CD4-positive, alpha-beta T cell treated with Interleukin-17A for 1 hour (primary cell): ENCODE measurements at places on chromosomes 11 and 22.

- no peak for DNase-seq
Observed at GRCh38 chr11:34343153-34343552, 14.7 kb downstream of the ABTB2 start.

DNA sequence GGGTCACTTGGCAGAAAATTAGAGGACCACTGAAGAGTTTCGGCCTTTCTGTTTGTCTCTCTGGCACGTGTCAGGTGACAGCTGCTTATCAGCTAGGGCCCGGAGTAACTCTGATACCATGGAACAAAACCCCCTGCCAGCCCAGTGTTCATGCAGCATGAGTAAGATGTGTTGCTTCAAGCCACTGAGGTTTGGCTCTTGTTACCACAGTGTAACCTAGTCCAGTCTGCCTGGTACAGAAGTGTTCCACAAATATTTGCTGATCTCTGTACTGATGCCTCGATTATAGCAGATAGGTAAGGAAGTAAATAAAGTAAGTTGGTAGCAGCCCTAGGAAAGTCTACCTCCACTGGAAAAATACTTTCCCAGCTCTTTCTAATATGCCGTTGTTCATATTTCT, 20.5 kb upstream of the ETS1 start:
- no peak for DNase-seq

- DNase-seq = no peak
Observed at GRCh38 chr11:79117488-79117887, 323.3 kb downstream of the TENM4 start.

DNA sequence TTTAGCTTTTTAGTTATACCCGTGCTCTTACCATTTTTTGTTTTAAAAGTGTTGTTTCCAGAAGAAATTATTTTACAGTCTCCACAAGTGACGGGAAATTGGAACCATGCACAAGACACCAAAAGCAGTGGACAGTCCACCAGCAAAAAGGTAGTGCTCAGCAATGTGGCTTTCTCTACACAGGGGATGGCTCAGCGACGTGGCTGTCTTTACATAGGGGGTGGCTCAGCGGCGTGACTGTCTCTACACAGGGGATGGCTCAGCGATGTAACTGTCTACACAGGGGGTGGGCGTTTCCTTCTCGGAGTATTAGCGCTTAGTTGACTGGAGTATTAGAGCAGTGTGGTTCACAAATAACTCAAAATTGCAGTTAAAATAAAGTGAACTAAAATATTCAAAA, 36.0 kb upstream of the PANX2 start:
- DNase-seq = no peak

DNA sequence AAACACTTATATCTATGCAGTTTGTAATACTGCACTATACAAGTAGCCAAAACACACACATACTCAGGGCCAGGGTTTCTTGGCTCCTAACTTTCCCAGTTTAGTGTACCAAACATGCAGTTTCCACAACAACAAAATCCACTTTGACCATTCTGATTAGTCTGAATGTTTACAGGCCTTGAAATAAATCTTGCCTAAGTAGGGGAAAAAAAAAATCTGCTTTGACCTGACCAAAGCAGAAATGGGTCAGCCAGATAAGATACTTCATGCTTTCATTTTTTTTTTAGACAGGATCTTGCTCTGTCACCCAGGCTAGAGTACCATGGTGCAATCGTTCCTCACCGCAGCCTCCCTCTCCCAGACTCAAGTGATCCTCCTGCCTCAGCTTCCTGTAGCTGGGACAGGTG, 10.1 kb downstream of the PRR14L start:
- DNase-seq = no peak

DNA sequence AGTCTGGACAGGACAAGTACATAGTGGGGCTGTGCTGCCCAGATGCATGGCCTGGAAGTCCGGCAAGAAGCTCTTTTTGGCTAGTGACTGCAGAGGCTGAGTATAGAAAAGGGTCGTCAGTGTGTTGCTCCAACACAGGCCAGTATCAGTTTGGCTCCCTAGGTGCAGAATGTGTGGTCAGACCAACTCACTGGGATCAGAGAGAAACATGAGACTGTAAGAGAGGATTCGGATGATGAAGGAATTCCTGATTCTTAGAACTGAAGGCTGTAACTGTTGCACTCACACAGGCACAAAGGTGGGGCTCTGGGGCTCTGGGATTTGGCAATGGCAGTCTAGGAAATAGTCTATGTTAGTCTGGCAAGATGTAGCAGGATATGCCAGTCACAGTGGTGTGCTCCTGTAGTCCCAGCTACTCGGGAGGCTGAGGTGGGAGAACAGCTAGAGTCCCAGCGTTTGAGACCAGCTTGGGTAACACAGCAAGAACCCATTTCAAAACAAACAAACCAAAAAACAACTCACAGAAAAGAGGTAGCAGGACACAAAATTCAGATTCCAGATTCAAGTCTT, 11.1 kb upstream of the UPB1 start:
- DNase-seq = no peak

DNA sequence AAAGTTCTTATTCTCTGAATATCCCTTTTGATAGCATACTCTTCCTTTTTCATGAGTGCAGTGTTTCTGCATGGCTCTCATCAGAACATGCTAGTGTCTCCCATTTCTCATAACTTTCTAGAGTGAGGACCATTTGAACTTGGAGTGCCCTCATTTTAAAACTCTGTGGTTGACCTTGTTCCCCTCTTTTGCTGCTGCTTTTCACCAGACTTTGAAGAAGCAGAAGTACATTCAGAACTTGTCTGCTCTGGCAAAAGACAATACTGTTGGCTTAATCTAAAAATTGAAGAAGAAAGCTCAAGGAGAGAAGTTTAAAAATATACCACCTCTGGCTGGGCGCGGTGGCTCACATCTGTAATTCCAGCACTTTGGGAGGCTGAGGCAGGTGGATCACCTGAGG, 35.0 kb downstream of the PPARA start:
- DNase-seq = no peak

DNA sequence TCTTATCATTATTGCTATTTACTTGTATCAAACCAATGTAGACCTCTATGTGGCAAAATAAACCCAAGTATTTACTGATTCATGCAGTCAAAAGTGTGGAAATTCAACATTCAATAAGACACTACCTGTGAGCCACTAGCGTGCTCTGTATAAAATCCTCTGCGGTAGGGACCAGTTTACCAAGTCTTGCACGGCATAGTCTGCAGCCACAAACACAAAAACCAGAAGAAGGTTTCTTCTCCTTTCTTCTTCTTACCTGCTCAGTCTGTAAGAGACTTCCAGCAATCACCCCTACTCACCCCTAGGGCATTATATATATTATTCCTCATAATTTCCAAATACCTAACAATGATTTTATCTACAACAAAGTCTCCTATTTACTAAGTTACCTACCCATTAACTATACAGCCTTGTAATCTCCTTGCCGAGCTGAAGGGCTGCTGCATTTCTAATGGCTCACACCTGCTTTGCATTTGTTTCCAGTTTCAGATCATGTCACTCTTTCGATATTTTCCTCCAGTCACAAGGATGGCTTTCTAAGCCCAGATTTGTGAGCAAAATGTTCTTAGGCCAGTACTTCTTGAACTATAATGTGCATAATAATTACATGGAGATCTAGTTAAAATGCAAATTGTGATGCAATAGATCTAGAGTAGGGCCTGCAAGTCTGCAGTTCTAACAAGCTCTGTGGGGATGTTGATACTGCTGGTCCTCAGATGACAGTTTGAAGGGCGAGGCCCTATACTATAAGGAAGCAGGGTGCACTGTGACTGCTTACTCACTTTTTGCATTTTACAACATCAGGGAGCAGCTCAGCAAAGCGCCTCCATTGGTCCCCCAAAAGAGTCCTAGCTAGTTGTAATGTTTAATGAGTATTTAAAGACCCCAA, 191.9 kb upstream of the DDI1 start:
- DNase-seq = no peak

GRCh38 chr11:68146010-68146540, 24.9 kb upstream of the CHKA start:
- no peak for DNase-seq

DNA sequence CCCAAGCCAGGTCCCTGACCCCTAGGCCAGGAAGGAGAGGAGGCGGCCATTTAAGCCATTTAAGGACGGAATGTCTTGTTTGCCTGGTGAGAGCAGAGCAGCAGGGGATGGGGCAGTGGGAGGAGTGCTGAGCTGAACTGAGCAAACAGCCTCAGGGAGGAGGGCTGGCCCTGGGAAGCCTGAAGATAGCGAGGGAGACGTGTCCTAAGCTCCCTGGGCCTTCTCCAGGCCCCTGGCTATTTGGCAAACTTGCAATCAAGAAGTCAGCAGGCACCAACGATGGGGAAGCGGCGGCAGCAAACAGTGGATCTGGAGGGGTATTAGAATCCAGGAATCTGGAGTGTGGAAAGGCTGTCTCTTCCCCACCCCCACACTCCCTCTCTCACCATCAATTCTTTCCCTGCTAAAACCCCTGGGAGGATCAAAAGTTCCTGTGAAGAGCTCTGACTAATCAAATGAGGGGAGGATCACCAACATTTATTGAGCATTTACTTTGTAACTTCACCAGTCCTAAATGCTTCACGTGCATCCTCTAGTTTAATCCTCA, 8.8 kb downstream of the BCL9L start:
- DNase-seq = no peak

DNA sequence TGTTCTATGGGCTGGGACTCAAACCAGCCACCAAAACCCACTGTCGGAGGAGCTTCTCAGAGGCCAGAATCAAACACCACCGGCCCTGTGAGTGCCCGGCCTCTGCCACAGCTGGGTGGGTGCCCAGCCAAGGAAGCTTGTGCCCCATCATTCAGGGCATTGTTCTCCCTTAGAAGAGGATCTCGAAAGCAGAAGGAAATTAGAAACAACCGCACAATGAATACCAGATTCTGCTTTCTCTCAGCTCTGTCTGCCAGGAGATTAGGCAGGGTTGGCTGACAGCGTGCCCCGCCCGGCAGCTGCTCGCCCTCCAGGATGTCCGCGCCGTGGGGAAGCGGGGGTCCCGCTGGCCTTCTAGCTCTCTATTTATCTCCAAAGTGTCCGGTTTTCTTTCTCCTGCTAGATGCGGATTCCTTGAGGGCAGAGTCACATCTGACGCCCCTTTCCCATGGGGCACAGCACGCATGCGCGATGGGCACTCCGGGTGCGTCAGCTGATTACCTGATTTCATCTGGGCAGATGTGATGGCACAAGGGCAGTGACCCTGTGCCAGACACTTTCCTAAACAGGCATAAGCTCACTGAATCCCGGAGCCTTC, 25.5 kb downstream of the SCGB1A1 start:
- DNase-seq = no peak

DNA sequence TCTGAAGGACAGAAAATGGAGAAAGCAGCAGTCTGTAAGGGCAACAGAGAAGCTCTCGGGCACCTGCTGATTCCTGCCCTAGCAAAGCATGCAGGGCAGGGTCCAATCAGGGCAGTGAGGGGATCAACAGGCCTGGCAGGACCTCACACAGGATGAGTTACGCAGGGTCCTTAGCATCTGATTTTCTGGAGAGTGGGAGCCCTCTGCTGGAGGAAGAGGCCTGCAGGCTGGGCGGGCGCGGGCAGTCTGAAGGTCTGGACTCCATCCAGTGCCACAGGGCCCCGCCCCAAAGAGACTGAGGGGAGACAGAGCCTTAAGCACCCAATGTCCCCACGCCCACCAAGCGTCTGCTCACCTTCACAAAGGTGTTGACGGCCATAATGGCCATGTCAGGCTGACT, 28.9 kb downstream of the AP1B1 start:
- no peak for DNase-seq

- no peak for DNase-seq
Observed at GRCh38 chr11:20042045-20042639, 118.1 kb downstream of the DBX1 start.

DNA sequence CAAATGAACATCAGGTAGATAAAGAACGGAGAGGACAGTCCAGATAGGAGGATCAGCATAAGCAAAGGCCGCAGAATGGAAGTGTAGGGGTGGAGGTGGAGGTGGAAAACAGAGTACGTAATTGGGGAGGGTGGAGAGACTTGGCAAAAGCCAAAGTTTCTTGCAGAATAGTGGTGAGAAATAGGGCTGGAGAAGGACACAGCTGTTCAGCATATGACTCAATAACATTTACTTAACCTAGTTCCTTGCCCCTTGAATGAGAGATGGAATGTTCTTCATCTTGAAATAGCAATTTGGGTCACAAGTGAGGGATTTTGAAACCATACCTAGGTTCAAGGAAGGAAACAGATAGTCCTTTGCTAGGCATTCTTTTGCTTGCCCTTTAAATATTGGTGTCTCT, 235.9 kb upstream of the ARHGAP20 start:
- DNase-seq = no peak

GRCh38 chr11:125942771-125943428, 2.9 kb upstream of the VSIG10L2 start:
- DNase-seq = no peak

- DNase-seq = no peak
Observed at GRCh38 chr11:17894929-17895658, 117.8 kb downstream of the SERGEF start.

GRCh38 chr22:37176464-37177061, 11.5 kb downstream of the C1QTNF6 start:
- DNase-seq = no peak

DNA sequence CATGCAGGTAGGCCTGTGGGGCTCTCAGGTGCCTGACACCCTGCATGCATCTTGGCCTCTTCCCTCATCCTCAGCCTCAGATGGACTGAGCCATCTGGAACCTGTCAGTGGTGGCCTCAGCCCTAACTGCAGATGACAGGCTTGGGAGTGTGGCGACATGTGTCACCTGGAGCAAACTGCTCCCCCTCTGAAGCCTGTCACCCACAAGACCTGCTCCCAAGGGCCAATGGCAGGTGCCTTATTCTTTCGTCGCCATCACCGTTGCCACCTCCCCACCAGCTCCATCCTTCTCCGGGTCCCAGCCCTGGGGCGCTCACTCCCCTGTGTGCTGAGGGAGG, 3.6 kb upstream of the SEPTIN5 start:
- no peak for DNase-seq

- DNase-seq = no peak
Observed at GRCh38 chr22:24975813-24976341, 23.4 kb downstream of the KIAA1671 start.

DNA sequence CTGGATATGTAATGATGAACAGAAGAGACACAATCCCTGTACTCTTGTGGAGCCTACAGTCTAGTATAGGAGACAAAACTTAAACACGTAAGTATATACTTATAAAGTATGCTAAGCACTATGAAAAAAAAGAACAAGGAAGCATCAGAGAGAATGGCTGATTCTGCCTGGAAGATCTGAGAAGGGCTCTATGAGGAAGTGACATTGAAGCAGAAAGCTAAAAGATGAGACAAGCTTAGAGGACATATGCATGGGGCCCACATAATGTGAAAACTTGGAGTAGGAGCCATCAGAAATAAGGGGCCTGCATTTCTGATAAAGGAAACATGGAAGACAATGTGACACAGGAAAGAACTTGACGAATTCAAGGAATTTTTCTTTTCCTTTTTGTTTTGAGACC, 16.6 kb downstream of the SAA1 start:
- DNase-seq = no peak

GRCh38 chr11:84628871-84629620, 998.1 kb downstream of the DLG2 start:
- DNase-seq = no peak

- DNase-seq = no peak
Observed at GRCh38 chr22:19823191-19823901, 31.3 kb downstream of the GNB1L start.

GRCh38 chr22:43270314-43270908, 72.8 kb downstream of the SCUBE1 start:
- no peak for DNase-seq
